ENCODE measurements at places on chromosomes 7 and 10.
A peak's percentile ranks its signal among the peaks of the same experiment; 100 is the strongest.

DNA sequence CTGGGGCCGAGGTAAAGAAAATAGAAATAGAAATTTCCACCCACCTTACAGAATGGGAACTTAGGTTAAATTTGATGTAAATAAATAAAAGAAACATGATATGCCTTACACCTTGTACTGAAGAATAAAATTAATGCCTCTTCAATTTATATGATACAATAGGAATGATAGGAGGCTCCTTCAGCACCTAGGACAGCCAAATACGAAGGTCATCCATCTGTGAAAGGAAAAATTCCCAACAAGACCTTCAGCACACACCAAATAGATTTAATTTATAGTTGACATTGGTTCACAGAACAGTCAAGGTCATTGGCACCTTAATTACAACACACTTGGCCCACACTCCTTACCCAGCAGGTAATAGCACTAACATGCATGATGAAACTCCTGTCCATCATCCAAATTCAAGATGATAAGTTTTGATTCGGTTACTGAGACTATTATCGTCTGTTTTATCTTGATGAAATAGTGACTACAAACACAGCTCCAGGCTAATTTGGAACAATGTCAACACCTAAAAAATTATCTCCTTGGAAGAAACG, 250.9 kb downstream of the SNX13 start:
- DNase-seq, result no peak

GRCh38 chr10:6068422-6068821, 6.3 kb upstream of the IL2RA start:
- peak; percentile 90 for DNase-seq

- DNase-seq, result no peak
Measured at GRCh38 chr10:62001898-62002297, 100.4 kb downstream of the ARID5B start.

- no peak for DNase-seq
Measured at GRCh38 chr7:117630907-117631564, 151.2 kb downstream of the CFTR start.

DNA sequence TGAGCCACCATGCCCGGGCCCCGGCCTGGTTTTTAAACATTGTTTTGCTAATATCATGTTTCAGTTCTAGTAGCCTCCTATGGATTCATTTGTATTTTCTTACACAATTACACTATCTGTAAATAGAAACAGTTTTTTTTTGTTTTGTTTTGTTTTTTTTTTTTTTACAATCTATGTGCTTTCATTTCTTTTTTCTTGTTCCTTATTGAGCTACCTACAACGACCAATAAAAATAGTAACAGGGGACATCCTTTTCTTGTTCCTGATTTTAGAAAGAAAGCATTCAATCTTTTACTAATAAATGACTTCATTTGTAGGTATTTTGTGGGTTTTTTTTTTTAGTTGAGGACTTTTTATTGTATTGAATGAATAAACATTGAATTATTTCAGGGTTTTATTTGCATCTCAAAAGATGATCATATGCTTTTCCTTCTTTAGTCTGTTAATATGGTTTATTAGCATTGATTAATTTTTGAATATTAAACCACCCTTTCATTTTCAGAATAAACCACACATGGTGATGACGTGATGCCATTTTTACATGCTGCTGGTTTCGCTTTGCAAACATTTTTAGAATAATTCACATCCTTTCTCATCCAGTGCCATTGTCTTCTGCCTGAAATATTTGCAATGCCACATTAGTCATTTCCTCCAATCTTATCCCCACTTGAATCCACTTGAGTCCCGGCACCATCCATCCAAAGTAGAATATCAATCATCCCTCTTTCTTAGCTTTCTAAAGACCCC, 18.1 kb upstream of the AKR1E2 start:
- no peak for DNase-seq

DNA sequence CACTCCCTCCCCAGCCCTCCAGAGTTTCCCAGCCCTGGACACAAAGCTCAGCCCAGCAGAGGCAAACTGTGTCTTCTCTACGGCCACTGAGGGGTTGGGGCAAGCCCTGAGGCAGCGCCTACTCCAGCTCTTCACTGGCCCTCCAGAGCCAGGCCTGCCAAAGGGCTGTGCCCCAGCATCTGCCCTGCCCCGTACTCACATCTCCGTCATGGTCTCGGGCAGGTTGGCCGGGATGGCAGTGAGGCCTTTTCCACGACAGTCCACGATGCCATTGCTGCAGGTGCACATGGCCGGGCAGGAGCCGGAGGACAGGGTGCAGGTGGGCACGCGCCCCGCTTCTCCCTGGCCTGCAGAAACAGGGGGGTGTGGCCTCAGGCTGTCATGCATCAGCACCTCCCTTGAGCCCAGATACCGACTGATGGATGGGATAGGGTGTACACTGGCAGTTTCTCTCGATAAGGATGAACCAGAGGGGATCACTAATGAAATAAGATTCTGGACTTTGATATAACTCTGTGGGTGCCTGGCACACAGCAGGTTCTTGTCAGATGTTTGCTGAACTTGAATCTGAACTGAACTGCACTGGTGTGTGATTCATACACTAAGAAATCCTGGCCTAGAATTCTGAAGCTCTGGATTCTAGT, 125.2 kb downstream of the SLIT1 start:
- no peak for DNase-seq

- peak; percentile 62 for DNase-seq
Measured at GRCh38 chr10:75234683-75235374, 928 bp downstream of the COMTD1 start.

DNA sequence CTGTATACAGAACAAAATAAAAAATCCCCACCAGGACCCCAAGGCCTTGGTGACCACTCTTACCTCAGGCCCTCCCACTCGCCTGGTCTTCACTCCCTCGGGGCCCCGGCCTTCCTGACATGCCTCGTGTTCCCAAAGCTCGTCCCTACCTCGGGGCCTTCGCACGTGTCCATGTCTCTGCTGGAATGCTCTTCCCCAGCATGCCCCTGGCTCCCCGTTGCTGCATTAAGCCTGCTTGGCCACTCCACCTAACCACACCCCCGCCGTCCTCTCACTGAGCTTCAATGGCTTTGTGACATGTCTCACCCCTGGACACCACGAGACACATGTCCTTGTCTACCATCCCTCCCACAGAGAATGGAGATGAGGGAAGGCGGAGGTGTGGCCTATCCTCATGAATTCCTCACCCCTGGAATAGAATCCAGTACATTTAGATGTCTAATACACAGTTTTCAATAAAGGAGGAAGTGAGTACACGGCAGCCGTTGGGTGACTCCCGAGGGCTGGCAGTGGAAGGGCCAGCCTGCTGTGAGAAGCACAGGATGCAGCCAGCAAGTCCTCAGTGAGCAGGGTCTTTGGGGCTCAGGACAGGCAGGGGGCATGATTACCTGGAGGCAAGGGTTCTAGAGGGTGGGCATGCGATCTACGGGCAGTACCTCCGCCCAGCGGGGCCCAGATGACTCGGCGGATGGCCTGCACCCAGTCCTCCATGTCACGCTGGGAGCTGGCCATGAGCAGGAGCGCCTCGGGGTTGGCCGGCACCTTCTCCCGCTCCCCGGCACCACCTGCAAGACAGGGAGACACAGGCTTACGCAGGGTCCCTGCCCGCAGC, 125.7 kb downstream of the ARHGAP22 start:
- DNase-seq, result no peak

DNA sequence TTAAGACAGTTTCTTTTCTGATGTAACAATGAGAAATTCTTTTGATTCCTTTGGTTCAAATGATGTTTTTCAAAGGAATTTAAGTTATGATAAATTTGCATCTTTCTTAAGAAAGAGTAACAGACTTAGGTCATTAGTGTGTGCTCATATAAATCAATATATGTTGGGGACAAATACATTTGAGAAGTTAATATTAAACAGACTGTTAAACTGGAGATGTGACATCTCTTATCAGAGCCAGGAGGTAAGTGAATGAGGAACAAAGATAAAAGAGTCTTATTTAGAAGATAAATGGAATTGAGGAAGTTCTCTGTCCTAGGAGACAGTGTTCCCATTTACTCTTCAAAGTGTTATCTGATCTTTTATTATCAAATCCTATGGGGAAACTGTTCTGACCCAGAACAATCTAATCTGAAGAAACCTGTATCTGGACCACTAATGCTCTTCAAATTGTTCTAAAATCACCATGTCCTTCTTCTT, 104.8 kb upstream of the LAMB4 start:
- DNase-seq, result no peak

GRCh38 chr7:135162382-135163001, 8.0 kb downstream of the CYREN start:
- DNase-seq, result peak; percentile 23

DNA sequence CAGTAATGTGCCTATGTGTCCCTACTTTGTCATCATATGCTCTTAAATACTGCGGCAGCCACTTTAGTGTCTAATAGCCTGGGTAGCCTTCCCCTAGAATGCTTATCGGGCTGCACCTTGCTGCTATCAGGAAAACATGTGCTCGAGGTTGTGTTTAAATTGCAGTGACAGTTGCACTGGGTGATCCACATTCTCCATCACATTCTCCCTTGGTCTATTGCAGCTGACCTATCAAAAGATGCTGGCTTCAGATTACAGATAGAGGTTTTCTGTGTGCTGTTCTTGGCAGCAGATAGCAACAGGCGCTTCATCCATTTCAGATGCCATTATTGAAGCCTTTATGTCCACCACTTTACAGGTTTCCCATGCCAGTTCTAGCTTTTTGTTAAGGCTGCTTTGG, 130.1 kb upstream of the MDFIC start:
- DNase-seq, result no peak

- peak; percentile 80 for DNase-seq
Measured at GRCh38 chr7:28922624-28923331, 35.4 kb downstream of the TRIL start.

GRCh38 chr10:131891929-131892805, 8.6 kb upstream of the PPP2R2D start:
- DNase-seq, result no peak

DNA sequence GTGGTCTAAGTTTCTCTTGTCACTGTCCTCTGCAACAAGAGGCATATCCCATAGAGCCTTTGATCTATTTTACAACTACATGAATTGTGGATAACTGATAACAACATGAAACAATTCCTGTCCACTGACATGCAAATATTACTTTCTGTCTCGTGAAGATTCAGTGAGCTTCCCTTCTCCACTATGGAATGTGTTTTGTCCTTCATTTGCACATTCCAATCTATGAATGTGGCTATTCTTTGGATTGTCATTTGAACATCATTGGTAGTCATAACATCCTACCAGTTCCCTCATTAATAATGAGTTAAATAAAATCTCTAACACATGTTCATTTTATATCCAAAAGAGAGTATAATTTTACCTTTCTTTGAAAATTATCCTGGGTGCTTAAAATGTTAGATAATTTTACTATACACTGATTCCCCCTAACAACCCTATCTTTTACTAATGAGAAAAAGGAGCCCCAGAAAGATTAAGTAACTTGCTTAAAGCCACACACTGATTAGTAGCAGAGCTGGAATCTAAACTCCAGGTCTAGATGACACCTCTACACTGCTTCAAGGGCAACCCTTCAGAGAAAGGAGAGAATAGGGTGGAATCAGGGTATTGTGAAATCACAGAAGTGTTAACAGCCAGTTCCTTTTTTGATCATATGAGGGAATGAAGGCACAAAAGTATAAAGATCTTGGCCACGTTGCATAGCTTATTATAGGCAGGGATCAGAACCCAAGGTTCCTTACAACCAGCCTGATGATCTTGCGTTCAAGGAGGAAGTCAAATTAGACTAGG, 39.1 kb downstream of the PDE1C start:
- DNase-seq, result no peak

- no peak for DNase-seq
Measured at GRCh38 chr7:152403726-152404125, 32.1 kb downstream of the KMT2C start.

All from OCI-LY7 (cell line).